Natural killer cell treated with Interleukin-12 subunit alpha and Interleukin-12 subunit beta and Interleukin-15 and Interleukin-18, amount 100 ng/mL, for 72 hours (primary cell): ENCODE measurements at places on chromosomes 3 and 15. TPM values are rescaled to one million over a fixed set of nuclear protein-coding genes. Genes with fewer than 3 reads are reported as not detected.

Gene CSPG4
- not detected for total RNA-seq

GRCh38 chr15:85500060-85500708 lies 119.8 kb downstream of the AKAP13 start:
- H3K27me3 ChIP-seq = no peaks in the 10 kb centered on the region
- no peak for DNase-seq
- no peak overlapping the region for H3K27ac ChIP-seq
- H3K4me1 ChIP-seq = peaks cover 13% of the 10 kb centered on the region

DNA sequence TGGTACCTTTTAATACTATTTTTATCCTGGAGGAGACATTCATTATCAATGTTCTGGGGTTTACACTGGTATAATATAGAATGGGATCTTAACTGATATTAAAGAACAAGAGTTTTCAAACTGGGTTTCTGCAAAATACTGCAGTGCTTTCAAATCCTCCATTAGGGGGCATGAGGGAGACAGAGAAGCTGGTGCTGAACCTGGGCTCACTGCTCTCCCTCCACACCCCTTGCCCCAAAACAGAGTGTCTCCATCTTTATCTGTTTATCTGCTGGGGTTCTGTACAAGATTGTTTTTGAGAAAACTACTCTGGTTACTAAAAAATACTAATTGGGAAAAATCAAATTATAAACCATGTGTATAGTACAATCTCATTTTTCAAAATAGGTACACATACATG lies 41.7 kb downstream of the CADPS start:
- no peak for DNase-seq
- H3K4me3 ChIP-seq = no peak overlapping the region

DNA sequence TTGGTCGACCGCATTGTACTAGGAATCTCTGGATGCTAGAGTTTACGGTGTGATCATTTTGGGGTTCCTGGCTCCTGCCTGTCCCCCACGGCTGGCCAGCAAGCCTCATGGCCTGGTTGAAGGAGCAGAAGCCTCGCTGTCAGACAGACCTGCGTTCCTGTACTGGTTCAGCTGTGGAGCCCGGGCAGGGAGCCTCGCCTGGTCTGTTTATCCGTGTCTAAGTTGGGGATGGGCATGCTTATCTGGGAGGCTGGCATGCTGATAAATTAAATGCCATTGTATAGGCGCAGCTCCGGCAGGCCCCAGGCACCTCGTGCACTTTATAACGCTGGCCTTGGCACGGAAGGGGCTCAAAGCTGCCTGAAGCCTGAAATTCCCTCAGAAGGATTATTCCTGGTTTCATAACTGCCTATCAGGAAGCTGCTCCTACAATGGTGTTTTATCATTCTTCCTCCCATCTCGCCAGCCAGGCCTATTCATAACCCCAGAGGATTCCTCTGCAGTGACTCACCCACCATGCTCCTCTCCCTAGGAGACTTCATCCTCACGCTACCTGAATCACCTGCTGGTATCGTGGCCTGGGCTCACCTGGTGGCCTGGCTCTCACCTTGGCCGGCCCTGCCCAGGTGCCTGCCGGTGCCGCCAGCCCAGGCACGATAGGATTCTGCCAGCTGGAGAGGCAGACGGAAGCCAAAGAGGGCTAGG lies 110.9 kb downstream of the ASB7 start:
- H3K36me3 ChIP-seq = peaks cover 18% of the 10 kb centered on the region
- peaks cover 17% of the 10 kb centered on the region for H3K27me3 ChIP-seq
- H3K27ac ChIP-seq = no peak overlapping the region
- DNase-seq = no peak
- H3K4me1 ChIP-seq = peaks cover 6% of the 10 kb centered on the region
- H3K4me3 ChIP-seq = no peak overlapping the region

Gene LRRC28
- total RNA-seq = 28.9 TPM

DNA sequence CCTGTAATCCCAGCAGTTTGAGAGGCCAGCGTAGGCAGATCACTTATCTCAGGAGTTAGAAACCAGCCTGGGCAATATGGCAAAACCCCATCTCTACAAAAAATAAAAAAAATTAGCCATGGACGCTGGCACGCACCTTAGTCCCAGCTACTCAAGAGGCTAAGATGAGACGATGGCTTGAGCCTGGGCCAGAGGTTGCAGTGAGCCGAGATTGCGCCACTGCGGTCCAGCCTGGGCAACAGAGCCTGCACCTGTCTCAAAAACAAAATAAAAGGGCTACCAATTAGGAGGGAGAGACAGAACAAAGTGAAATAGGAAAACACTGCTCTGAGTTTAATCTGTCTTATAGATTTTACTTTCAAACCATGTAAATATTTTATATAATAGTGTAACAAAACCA lies 33.8 kb downstream of the MSL2 start:
- peaks cover 66% of the 10 kb centered on the region for H3K4me1 ChIP-seq
- H3K27ac ChIP-seq = peak overlapping the region; percentile 56
- no peaks in the 10 kb centered on the region for H3K27me3 ChIP-seq
- no peak overlapping the region for H3K4me3 ChIP-seq

GRCh38 chr3:59406943-59407342 lies 357.1 kb upstream of the CFAP20DC start:
- no peaks in the 10 kb centered on the region for H3K4me1 ChIP-seq
- H3K27me3 ChIP-seq = no peaks in the 10 kb centered on the region
- H3K4me3 ChIP-seq = no peak overlapping the region
- DNase-seq = no peak

GRCh38 chr15:77746254-77747174 lies 113.8 kb upstream of the LINGO1 start:
- no peaks in the 10 kb centered on the region for H3K27me3 ChIP-seq
- H3K4me1 ChIP-seq = no peaks in the 10 kb centered on the region
- H3K36me3 ChIP-seq = no peaks in the 10 kb centered on the region
- no peak for DNase-seq
- no peak overlapping the region for H3K4me3 ChIP-seq

Gene SAXO2
- 0.59 TPM for total RNA-seq

Gene CAPN7
- total RNA-seq = 47.8 TPM

Gene CYP1A1
- total RNA-seq = 3.2 TPM

Gene GPR62
- not detected for total RNA-seq

Gene SLCO2A1
- not detected for total RNA-seq

GRCh38 chr3:78809966-78810365 lies 957.8 kb downstream of the ROBO1 start:
- H3K36me3 ChIP-seq = no peaks in the 10 kb centered on the region
- no peaks in the 10 kb centered on the region for H3K4me1 ChIP-seq
- no peak overlapping the region for H3K27ac ChIP-seq
- H3K4me3 ChIP-seq = no peak overlapping the region
- no peaks in the 10 kb centered on the region for H3K27me3 ChIP-seq

Gene SHF
- total RNA-seq = 0.81 TPM

Gene CAMK2N2
- 1.2 TPM for total RNA-seq

Gene SEMA7A
- 32.1 TPM for total RNA-seq

GRCh38 chr15:92391640-92392039 lies 2.0 kb upstream of the ST8SIA2 start:
- no peak overlapping the region for H3K27ac ChIP-seq
- no peak overlapping the region for H3K4me3 ChIP-seq
- H3K27me3 ChIP-seq = peaks cover 55% of the 10 kb centered on the region

DNA sequence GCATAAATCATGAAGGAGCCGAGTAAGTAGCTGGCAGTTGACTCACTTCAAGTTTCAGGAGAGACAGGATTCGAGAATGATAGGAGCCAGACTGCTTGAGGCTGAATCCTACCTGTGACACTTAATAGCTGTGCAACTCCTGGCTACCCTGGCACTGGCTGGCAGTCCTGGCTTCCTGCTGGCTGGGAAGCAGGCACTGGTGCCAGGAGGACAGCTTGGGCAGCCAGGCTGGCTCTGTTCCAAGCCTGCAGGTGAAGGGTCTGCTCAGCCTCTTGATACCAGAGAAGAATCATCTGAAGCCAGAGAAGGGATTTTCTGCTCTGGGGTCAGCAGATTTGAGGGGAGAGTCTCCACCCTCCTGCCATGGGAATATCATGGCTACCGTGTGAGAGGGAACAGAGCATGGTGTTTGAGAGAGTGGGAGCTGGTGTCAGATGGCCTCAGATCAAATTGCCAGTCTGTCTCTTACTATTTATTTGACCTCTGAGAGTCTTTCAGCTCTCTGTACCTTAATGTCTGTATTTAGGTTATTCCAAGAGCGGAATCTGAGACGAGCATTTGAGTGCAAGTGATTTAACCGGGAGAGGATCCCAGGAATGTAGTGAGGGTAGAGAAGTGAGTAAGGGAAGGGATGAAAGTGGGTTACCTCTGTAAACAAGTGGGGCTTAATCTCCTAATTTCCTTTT lies 4.4 kb upstream of the XIRP1 start:
- no peaks in the 10 kb centered on the region for H3K27me3 ChIP-seq
- DNase-seq = no peak
- no peaks in the 10 kb centered on the region for H3K36me3 ChIP-seq
- H3K4me3 ChIP-seq = no peak overlapping the region
- H3K4me1 ChIP-seq = peaks cover 23% of the 10 kb centered on the region
- no peak overlapping the region for H3K27ac ChIP-seq

Gene LRTM1
- total RNA-seq = not detected

DNA sequence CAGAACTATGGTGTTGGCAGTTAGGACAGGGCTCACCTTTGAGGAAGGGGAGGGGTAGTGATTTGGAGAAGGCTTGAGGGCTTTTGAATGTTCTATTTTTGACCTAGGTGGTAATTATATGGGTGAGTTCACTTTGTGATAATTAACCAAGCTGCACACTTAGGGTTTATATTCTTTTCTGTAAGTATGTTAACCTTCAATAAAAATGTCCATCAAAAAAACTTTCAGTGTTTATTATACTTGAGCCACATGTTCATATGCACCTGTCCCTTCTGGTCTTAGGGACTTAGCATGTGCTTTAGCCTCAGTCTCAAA lies 28.4 kb downstream of the PDE8A start:
- no peak for DNase-seq
- no peak overlapping the region for H3K4me3 ChIP-seq
- peaks cover 32% of the 10 kb centered on the region for H3K4me1 ChIP-seq

Gene RNU5B-1
- not detected for total RNA-seq

Gene MOBP
- total RNA-seq = not detected

GRCh38 chr3:171959532-171960089 lies 79.8 kb upstream of the FNDC3B start:
- H3K4me1 ChIP-seq = peaks cover 21% of the 10 kb centered on the region
- H3K27me3 ChIP-seq = no peaks in the 10 kb centered on the region
- no peak overlapping the region for H3K4me3 ChIP-seq
- no peak overlapping the region for H3K27ac ChIP-seq
- H3K36me3 ChIP-seq = no peaks in the 10 kb centered on the region

GRCh38 chr3:168081171-168081771 lies 14.5 kb downstream of the GOLIM4 start:
- H3K36me3 ChIP-seq = no peaks in the 10 kb centered on the region
- H3K27me3 ChIP-seq = no peaks in the 10 kb centered on the region
- H3K4me1 ChIP-seq = peaks cover 19% of the 10 kb centered on the region
- no peak overlapping the region for H3K27ac ChIP-seq
- no peak overlapping the region for H3K4me3 ChIP-seq

DNA sequence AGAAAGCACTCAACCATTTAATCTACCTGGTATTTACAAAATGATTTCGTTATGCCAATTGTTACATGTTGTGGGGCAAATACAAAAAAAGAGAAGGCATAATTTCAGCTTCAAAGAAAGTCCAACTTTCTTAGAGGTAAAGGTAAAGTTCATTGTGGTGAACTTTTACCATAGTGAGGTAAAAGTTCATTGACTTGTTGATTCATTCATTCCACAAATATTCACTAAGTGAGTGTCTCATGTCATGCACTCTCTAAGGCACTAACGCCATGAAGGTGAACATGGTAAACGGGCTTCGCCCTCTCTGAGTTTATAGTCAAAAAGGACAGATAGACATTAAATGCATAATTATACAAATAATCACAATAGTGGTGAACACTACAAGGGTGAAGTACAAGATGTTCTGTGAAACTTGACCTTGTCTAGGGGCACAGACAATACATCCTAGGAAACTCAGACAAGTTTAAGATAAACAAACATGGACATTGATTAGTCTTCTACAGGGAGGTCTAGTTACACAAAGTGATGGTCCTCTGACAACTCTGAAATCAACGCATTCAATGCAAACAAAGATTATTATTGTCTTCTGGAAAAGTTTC lies 378.6 kb downstream of the MAGI1 start:
- H3K4me1 ChIP-seq = no peaks in the 10 kb centered on the region
- H3K4me3 ChIP-seq = no peak overlapping the region
- no peaks in the 10 kb centered on the region for H3K36me3 ChIP-seq
- DNase-seq = no peak
- no peak overlapping the region for H3K27ac ChIP-seq

DNA sequence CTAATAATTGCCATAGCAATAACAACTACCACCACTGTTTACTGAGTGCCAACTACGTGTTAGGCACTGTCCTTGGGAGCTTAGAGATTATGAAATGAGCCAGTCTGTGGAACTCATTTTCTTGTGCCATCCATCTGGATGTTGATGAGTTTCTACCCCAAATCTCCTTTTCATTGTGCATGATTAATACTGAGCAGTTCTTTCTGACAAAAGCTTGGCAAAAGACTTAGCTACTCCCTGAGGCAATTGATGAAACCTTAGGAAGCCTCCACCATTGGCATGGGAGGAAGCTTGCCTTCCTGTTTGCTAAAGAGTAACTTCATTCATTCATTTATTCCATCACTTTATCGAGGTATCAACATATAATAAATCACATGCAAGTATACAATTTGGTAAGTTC lies 39.8 kb downstream of the PRICKLE2 start:
- H3K36me3 ChIP-seq = no peaks in the 10 kb centered on the region
- no peak overlapping the region for H3K4me3 ChIP-seq
- no peak overlapping the region for H3K27ac ChIP-seq
- no peaks in the 10 kb centered on the region for H3K27me3 ChIP-seq

Gene ACOX2
- not detected for total RNA-seq

- H3K4me3 ChIP-seq = no peak overlapping the region
- peaks cover 7% of the 10 kb centered on the region for H3K36me3 ChIP-seq
- H3K27ac ChIP-seq = no peak overlapping the region
- no peaks in the 10 kb centered on the region for H3K4me1 ChIP-seq
These were observed 17.3 kb downstream of the FAIM start for GRCh38 chr3:138625707-138626365.

DNA sequence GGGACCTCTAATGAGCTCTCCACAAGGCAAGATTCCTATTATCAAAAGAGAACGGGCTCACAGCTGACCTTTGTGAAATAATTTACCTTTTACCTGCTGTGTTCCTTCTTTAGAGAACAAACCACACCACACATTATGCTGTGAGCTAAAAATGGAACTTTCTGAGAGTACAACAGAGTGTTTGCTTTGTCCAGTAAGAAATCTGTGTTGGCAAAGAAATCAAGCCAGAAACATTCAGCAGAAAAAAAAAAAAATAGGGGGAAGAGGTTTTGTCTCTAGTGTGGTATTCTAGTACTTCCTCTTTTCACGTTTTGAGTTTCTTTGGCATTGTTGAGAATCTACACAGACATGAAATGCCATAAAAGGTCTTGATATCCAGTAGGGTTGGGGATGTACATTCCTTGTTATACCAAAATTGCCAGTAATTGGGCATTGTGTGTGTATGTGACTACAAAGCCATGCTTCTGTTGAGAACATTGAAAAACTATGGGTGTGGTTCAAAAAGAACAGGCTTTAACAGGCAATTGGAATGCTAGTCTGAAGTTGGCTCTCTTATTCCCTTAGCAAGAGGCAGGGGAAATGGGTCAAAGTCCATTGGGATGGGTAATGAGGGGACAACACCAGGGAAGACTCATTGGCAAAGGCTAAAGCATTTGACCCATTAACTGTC lies 273.5 kb downstream of the NEK10 start:
- H3K4me1 ChIP-seq = no peaks in the 10 kb centered on the region
- no peaks in the 10 kb centered on the region for H3K36me3 ChIP-seq
- no peaks in the 10 kb centered on the region for H3K27me3 ChIP-seq
- DNase-seq = no peak
- H3K4me3 ChIP-seq = no peak overlapping the region
- no peak overlapping the region for H3K27ac ChIP-seq
